ENCODE measurements at places on chromosomes 13 and 19. TPM values are rescaled to one million over a fixed set of nuclear protein-coding genes. Genes with fewer than 3 reads are reported as not detected.

Gene ZNF546
- total RNA-seq = 9.4 TPM

Gene ZNF57
- total RNA-seq = 2.2 TPM

Gene KIR2DL4
- not detected for total RNA-seq

Gene A1BG
- total RNA-seq = 24.8 TPM

Gene LRP3
- 48.3 TPM for total RNA-seq

Gene KANK3
- total RNA-seq = 1.00 TPM

Gene ZSWIM9
- total RNA-seq = 4.2 TPM

Gene PRKCG
- not detected for total RNA-seq

Gene MCEMP1
- total RNA-seq = not detected

Gene PCDH20
- total RNA-seq = not detected

Gene ZNF878
- 0.05 TPM for total RNA-seq

Gene B3GNT8
- total RNA-seq = 1.2 TPM

Gene PEAK3
- not detected for total RNA-seq

Gene TMEM255B
- not detected for total RNA-seq

Gene SAMD1
- 38.7 TPM for total RNA-seq

Gene ZNF813
- total RNA-seq = 6.3 TPM

Gene ZNF578
- 4.7 TPM for total RNA-seq

Gene ZNF570
- total RNA-seq = 6.1 TPM

Gene ALKBH7
- 54.0 TPM for total RNA-seq

Gene CFAP97D2
- total RNA-seq = not detected

Gene BRSK1
- 4.6 TPM for total RNA-seq

Gene COX6B2
- not detected for total RNA-seq

Gene ELF1
- 34.8 TPM for total RNA-seq

Gene ZIC2
- total RNA-seq = not detected

Gene U2AF2
- 111 TPM for total RNA-seq

Gene PLPPR2
- total RNA-seq = 39.9 TPM

Gene TMEM145
- total RNA-seq = not detected

Gene FCAR
- not detected for total RNA-seq

Gene GNG7
- total RNA-seq = 0.69 TPM

Gene NDUFA13
- total RNA-seq = 103 TPM

Gene DIRAS1
- 2.0 TPM for total RNA-seq

Gene CLEC17A
- not detected for total RNA-seq

Gene VAV1
- not detected for total RNA-seq

Gene INSL3
- total RNA-seq = not detected

Gene C1QTNF9
- not detected for total RNA-seq

Gene SYT5
- total RNA-seq = 0.25 TPM

Gene KCNC3
- total RNA-seq = 0.20 TPM

Gene GRIN3B
- total RNA-seq = 1.2 TPM

Gene CEACAM21
- not detected for total RNA-seq

Gene KLK11
- total RNA-seq = not detected

Gene ZNF296
- total RNA-seq = not detected

Gene OVOL3
- total RNA-seq = not detected

Gene ZNF763
- total RNA-seq = 1.1 TPM

Gene ZNF222
- total RNA-seq = 2.5 TPM

Gene UNC13A
- total RNA-seq = 0.06 TPM

Gene BRCA2
- 1.8 TPM for total RNA-seq

Gene PCDH9
- 16.7 TPM for total RNA-seq

Gene ZNF540
- 1.1 TPM for total RNA-seq

Gene TLE6
- 3.8 TPM for total RNA-seq

Gene FCHO1
- 0.68 TPM for total RNA-seq

Gene KIR2DL1
- not detected for total RNA-seq

Gene GNA15
- not detected for total RNA-seq

Gene ZNF724
- 1.9 TPM for total RNA-seq

Gene NCAN
- total RNA-seq = not detected

Gene SH2D3A
- not detected for total RNA-seq

Gene METTL21C
- not detected for total RNA-seq

Gene VSTM1
- not detected for total RNA-seq
